ENCODE measurements at places on chromosomes 16 and 17. TPM values are rescaled to one million over a fixed set of nuclear protein-coding genes. Genes with fewer than 3 reads are reported as not detected.

CPPED1 gene
- total RNA-seq = 17.2 TPM

TBX6 gene
- total RNA-seq = 0.15 TPM

CD300E gene
- not detected for total RNA-seq

TNFRSF13B gene
- total RNA-seq = not detected

AATK gene
- total RNA-seq = 0.52 TPM

- DNase-seq = no peak
Measured at GRCh38 chr16:29699324-29700219, 20.6 kb downstream of the QPRT start.

DNA sequence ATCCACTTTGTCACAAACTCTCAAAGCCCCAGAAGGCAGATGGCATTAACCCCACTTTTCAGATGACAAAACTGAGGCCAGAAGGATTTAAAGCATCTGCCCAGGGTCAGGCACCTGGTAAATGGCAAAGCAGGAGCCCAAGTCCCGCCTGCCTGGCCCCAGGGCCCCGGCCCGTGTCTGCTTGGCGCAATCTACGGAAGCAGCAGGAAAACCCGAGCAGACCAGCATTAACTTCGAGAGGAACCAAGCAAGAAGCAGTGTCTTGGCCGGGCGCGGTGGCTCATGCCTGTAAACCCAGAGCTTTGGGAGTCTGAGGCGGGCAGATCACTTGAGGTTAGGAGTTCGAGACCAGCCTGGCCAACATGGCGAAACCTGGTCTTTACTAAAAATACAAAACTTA lies 21.6 kb downstream of the RTN4RL1 start:
- DNase-seq = no peak

DNA sequence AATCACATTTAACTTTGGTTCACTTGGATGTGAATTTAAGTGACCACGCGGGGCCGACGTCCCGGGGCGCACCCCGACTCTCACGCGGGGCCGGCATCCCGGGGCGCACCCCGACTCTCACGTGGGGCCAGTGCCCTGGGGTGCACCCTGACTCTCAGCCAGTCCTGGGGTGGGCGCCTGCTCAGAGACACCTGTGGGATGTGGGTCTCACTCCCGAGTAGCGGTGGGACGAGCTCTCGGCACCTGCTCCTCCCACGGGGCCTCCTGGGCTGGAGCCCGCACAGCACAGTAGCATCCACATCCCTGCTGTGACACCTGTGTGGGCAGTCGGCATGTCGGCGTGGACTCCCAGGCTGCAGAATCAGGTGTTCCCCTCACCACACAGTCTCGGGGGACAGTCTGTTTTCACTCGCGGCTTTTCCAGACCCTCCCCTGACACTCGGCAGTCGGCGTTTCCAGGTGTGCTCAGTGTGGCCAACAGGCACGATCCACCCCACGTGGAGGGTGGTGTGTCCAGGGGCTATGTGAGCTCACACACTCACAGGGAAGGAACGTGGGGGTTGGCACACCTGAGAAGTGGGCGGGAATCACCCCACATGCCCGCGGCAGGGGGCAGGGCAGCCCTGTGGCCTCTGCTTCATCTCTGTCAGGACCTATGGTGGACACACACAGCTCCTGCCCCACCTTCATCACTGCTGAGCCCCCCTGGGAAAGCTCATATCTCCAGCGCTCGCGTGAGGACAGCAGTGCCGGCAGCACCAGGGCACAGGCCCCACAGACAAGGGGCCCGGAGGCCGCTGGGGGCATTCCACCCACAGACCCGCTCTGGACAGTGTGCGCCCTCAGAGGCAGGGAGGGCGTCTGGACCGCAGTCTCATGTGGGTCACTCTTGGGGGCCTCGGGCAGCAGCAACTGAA lies 51.8 kb downstream of the LMF1 start:
- no peak for DNase-seq

DNA sequence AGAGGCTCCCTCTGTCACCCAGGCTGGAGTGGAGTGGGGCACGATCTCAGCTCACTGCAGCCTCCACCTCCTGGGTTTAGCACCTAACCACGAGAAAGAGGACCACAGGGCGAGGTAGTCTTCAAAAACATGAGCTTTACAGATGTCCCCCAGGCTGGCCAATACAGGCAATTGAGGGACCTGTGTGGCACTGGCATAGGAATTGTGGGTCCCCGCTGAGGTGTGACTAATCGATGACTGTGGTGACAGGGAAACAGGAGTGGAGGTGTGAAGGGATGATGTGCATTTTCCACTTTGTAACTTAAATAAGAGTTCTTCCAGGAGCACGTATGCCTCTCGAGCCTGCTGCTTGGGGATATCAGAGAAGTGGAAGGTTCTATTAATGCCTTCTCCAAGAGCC lies 12.6 kb upstream of the ARHGAP17 start:
- DNase-seq = no peak

DNA sequence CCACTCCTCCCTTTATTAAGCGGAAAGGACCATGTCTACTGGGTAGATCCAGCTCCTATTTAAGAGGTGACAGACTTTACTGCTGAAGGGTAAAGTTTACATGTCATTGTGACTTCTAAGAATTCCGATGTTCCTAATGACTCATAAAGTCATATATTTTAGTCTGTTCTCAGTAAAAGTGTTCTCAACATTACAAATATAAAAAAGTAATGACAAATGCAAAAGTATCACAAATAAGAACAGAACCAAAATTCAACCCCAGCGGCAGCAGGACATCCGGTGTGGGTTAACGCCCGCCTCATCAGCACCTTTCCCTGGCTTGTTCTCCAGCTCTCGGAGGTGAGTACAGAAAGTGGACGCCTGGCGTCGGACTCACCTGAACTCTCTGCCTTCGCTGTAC lies 6.8 kb downstream of the AXIN1 start:
- DNase-seq = no peak

GRCh38 chr17:53032861-53033271 lies 789.9 kb upstream of the KIF2B start:
- DNase-seq = peak; percentile 87

All from renal cortical epithelial cell (primary cell).